ENCODE measurements at places on chromosomes 6 and 20.

DNA sequence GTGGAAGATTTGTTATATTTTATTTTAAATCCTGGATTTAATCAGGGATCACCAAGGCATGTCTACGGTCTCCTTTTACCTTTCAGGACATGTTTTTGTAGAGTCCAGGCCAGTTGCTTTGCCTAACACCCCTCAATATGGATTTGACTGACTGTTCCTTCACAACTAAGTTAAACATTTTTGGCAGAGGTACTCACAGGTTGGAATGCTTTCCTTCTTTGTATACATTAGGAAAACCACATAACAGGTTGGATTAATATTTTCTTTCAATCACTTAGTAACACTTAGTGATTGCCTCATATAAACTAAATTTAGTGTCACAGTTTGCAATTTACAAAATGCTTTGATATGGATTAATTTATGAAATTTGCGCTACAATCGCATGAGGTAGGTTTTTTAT, 64.5 kb downstream of the IPCEF1 start:
- no peak for DNase-seq

GRCh38 chr6:83854766-83855165, 1.6 kb downstream of the RIPPLY2 start:
- DNase-seq, result no peak

- DNase-seq, result peak; percentile 69
Observed at GRCh38 chr20:32737371-32738223, 5.7 kb downstream of the COMMD7 start.

DNA sequence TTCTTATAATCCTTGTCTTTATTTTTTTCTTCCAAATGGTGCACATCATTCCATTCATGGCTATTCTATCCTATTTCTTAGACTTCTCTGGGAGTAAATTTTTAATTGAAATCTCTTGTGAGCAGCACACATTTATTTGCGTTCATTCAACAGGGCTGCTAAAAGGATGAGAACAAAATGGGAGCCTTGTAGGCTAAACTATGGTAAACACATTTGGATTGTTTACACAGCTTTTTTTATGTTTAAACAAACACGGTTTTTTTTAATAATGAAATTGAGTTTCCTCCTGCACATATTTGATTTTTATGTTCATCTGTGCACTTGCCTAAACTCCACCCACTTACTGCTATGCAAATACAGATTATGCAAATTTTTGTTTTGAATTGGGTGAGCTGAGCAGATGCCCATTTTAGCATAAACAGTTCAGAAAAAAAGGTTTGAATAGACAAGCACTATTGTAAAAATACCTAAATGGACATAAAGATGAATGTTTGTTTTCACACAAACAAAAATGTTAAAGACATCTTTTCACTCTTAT, 92.0 kb downstream of the OLIG3 start:
- no peak for DNase-seq

- DNase-seq, result peak; percentile 82
Observed at GRCh38 chr20:51531141-51531710, 11.3 kb downstream of the NFATC2 start.

GRCh38 chr6:156953479-156954146, 176.4 kb downstream of the ARID1B start:
- peak; percentile 68 for DNase-seq

DNA sequence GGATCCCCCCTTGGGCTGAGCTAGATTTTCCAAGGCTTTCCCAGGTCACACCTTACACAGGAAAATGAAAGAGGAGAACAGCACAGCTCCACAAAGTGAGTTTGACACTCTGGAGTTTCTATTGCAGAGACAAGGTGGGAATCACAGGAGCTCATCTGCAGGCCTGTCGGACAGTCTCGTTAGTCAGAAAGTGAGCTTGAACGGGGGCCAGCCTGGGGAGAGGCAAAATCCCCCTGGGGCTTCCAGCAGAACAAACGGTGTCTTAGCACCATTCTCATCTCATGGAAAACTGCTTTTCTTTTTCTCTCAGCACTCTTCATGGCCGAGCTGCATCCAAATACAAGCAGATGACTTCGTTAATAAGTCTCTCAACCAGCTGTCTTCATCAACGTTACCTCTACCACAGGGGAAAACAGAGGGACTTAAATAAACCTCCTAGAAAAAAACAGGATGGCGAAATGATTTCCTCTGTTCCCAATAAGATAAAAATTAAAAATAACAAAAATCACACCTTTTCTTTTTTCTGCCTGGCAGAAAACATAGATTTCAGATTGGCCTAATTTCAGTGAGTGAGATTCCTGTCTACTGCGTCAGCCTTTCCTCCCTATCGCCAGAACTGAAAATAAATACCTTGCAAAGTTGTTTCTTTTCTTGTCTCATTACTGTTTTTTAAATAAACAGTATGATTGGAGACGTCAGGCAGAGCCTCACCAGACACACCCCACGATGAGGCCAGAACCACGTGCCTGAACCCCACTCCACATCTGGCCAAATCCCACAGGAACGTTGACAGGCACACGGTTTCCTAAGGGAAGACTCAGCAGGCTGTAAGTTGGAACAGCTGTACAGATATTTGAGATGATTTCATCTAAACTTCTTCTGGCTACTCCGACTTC, 219.0 kb downstream of the TTLL2 start:
- DNase-seq, result no peak

GRCh38 chr20:21303872-21304586, 898 bp downstream of the XRN2 start:
- no peak for DNase-seq

GRCh38 chr6:108027594-108027993, 46.9 kb downstream of the OSTM1 start:
- no peak for DNase-seq

- DNase-seq, result no peak
Observed at GRCh38 chr6:41497994-41498393, 48.2 kb upstream of the FOXP4 start.

GRCh38 chr20:51494241-51495110, 48.0 kb downstream of the NFATC2 start:
- DNase-seq, result peak; percentile 33

- DNase-seq, result no peak
Observed at GRCh38 chr6:79862711-79863110, 84.6 kb downstream of the ELOVL4 start.

GRCh38 chr6:101276066-101276465, 117.4 kb upstream of the GRIK2 start:
- DNase-seq, result no peak

DNA sequence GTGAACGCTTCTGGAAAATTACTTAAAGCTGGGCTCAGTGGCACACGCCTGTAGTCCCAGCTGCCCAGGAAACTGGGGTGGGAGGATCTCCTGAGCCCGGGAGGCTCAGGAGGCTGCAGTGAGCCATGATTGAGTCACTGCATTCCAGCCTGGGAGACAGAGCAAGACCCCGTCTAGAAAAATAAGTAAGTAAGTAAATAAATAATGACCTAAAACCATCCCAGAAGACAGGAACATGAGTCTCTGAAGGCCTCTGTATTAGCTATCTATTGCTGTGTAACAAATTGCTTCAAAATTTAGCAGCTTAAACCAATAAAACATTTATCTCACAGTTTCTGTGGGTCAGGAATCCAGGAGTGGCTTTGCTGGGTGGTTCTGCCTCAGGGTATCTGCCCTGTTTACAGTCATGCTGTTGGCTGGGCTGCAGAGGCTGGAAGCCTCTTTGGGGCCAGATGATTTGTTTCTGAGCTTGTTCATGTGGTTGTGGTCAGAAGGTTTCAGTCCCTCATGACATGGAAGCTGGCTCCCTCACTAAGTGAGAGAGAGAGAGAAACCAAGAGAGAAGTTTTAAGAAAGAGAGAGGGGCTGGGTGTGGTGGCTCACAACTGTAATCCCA, 48.4 kb upstream of the NCOA3 start:
- DNase-seq, result no peak

- no peak for DNase-seq
Observed at GRCh38 chr6:157649311-157650260, 173.5 kb upstream of the SNX9 start.

- no peak for DNase-seq
Observed at GRCh38 chr6:40778196-40778595, 191.0 kb upstream of the LRFN2 start.

GRCh38 chr6:156279261-156279969, 497.8 kb upstream of the ARID1B start:
- DNase-seq, result no peak

DNA sequence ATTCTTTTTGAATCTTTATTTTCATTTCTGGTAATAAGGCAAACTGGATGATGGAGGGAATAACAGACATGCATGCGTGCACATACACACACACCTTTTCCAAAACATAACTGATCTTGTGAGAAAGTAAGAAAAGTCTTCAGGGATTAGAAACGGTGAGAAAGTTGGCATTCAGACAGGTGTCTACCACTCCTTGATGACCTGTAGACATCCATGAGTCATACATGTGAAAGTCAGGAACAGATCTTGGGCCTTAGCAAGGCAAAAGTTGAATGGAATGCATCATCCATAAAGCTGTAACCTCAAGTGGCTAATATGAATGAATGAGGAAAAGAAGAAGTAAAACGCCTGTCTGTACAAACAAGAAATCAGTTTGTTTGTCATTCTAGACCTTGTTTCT, 97.3 kb downstream of the GRIK2 start:
- DNase-seq, result no peak

GRCh38 chr20:13822459-13822858, 37.6 kb downstream of the NDUFAF5 start:
- DNase-seq, result no peak

- no peak for DNase-seq
Observed at GRCh38 chr20:47753576-47754387, 31.5 kb downstream of the SULF2 start.

- no peak for DNase-seq
Observed at GRCh38 chr6:19578481-19578880, 258.7 kb upstream of the ID4 start.

- DNase-seq, result no peak
Observed at GRCh38 chr6:28488916-28489365, 26.7 kb downstream of the GPX6 start.

GRCh38 chr6:72389698-72390097, 232.2 kb upstream of the KCNQ5 start:
- no peak for DNase-seq

DNA sequence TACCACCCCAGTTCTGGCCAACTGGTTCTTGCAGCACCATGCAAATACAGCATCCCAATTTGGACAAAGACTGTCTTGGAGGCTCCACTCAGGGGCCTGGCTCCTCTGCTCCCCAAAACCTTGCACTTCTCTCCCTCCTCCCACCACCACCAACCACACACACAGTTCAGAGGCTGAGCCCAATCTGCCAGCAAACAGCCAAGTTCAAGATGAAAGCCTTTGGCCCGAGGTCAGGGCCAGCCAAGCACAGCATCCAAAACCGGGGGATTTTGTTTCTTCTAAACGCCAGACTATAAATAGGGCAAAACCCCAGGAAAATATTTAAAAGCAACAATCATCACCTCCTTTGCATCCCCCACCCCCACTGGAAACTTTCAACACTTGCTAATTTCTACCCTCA, 5.7 kb downstream of the KCNK5 start:
- no peak for DNase-seq

- no peak for DNase-seq
Observed at GRCh38 chr6:3341467-3341866, 82.7 kb downstream of the PSMG4 start.

DNA sequence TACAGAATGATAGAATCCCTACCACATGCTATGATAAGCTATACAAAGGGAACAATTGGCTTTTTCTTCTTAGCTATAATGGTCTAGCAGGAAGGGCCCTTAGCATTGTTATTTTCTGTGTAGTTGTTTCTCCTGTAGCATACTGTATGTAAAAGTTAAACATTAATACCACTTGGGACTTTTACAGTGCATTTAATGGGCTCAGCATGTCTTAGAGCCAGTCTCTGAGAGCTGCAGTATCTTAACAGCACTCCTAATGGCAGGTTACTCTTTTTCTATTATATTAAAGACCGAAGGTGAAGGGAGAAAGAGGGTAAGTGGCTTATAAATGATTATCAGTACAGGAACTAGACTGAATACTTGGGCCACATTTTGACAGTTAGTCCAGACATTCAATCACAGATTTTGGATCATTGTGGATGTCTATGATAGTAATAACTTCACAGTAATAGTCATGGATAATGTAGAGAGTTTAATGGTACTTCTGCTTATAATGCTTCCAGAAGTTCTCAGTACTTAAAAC, 290.7 kb downstream of the PHF3 start:
- DNase-seq, result no peak

Data from CD4-positive, alpha-beta T cell treated with Interleukin-15 for 4 hours (primary cell).